ENCODE measurements at places on chromosomes 2 and 18. TPM values are rescaled to one million over a fixed set of nuclear protein-coding genes. Genes with fewer than 3 reads are reported as not detected.

DNA sequence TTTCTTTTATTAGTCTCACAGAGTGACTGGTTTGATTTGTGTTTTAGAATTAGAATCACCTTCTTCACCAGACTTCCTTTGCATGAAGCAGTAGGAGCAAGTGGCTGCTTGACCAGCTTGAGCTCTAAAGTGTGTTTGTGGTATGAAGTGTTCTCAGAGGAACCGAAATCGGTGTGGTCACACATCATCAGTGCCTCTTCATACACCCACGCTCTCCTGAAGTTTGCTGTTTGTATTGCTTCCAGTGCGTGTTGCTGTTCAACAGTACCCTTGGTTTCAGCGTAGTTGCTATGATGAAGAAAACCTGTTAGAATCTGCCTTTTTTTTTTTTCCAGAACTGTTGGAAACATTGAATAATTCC, 77.9 kb downstream of the LIMS1 start:
- no peak for DNase-seq

GRCh38 chr18:36335476-36336279, 38.2 kb downstream of the FHOD3 start:
- DNase-seq, result no peak

GRCh38 chr18:48312066-48312465, 97.1 kb downstream of the ZBTB7C start:
- DNase-seq, result no peak

DNA sequence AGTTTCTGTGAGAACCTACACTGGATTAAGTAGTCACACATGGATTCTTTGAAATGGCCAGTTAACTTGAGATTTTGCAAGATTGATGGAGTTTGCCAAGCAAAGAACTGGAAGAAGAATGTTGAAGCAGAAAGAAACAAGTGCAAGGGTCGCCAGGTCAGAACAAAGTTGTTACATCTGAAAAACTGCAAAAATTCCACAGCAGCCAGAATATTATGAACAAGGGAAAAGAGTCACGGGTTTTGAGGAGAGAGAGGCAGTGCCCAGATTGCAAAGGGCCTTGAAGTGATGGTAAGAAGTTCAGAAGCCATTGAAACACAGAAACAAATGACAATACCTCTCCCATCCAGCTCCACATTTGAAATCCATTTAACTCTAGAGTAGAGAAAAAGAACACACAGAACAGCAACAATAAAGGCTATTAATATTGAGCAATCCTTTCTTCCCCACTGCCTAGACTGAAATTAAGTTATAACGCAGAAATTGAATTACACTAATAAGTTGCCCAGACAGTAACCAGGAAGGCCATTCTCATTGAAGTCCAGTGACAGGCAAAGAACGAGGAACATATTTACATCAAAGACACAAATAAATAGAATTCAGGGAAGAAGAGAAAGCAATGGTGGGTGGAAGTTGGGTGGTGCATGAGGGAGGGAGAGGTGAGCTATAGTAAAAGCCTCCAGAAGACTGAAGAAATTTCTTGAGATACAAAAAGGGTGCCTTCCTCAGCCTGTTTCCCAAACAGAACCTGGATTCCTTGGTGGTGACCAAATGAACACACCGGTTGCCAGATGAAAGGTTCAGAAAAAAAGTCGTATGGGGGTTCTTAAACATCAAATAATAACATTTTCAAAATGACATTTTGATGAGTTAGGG, 80.6 kb downstream of the ARHGAP15 start:
- DNase-seq, result no peak

DNA sequence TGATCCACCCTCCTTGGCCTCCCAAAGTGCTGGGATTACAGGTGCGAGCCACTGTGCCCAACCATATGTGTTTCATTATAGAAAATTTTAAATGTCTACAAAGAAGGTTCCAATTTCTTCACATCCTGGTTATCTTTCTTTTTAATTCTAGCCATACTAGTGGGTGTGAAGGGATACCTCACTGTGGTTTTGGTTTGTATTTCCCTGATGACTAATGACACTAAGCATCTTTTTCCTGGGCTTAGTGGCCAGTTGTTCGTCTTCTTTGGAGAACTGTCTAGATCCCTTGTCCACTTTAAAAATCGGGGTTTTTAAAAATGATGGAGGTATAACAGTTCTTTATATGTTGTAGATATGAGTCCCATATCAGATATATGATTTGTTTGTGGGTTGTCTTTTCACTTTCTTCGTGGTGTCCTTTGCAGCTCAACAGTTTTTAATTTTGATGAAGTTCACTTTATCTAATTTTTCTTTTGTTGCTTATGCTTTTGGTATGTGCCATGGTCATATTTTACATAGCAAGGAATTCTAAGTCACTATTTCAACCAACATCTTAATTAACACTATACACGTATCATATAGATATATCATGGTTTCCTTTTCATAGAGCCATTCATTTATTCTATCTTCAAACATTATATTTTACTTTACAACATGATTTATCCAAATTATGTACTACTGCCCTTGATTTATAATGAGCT, 135.0 kb upstream of the RIOK3 start:
- no peak for DNase-seq

GRCh38 chr2:205675861-205676516, 6.3 kb upstream of the NRP2 start:
- DNase-seq, result no peak

DNA sequence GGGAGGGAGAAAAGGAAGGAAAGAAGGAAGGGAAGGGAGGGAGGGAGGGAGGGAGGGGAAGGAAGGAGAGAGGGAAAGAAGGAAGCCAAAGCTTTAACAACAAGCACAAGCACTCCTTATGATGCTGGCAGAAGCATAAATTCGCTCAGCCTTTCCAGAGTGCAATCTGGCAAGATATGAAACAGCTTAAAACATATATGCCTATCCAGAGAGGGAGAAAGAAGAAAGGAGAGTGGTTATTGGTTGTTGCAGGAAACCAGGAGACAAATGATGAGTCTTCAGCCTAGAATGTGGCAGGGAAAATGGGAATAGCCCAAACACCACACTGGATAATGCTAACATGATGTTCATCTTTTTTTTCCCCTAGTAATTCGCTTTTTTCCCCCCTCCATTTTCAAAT, 64.0 kb downstream of the STPG4 start:
- no peak for DNase-seq

REG3G gene
- total RNA-seq, result not detected

- no peak for DNase-seq
These were observed 26.5 kb upstream of the CREB1 start for GRCh38 chr2:207503234-207503633.

- DNase-seq, result no peak
These were observed 256.5 kb downstream of the CNTNAP5 start for GRCh38 chr2:124281541-124281940.

- no peak for DNase-seq
These were observed 115.8 kb downstream of the PIGN start for GRCh38 chr18:62071071-62071470.

DNA sequence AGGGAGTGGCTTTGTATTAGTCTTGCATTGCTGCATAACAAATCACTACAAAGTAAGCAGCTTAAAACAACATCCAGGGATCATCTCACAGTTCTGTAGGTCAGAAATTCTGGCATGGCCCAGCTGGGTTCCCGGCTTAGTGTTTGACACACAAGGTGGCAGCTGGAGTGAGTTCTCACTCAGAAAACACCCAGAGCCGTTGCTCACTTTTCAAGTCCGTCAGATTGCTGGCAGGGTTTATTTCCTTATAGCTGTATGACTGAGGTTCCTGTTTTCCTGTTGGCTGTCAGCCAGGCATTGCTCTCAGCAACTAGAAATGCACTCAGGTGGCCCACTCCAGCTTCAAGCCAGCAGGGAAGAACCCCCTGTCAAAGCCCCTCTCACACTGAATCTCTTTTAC, 324.1 kb downstream of the CCDC178 start:
- DNase-seq, result no peak

SLC30A3 gene
- not detected for total RNA-seq

- DNase-seq, result no peak
These were observed 11.5 kb downstream of the MAP3K2 start for GRCh38 chr2:127376257-127376656.

ZNF2 gene
- total RNA-seq, result 5.7 TPM

ARMC9 gene
- 41.3 TPM for total RNA-seq

DNA sequence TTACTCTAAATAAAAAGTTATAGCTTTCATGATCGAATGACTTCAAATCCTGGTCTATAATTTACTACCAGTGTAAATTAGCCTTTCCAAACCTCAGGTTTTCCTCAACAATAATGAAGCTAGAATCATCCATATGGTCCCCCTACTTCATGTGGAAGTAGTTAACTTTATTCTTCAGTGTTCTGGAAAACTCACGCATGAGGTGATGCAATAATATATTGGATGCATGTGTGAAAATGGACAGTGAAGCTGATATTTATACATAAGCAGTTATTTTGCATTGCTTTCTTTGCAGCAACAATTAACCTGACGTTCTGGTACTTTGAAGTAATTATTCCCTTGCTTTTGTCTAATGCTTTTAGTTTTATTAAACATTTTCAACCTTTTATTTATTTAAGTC, 18.6 kb upstream of the UNC80 start:
- no peak for DNase-seq

IL36RN gene
- total RNA-seq, result 0.13 TPM

DNA sequence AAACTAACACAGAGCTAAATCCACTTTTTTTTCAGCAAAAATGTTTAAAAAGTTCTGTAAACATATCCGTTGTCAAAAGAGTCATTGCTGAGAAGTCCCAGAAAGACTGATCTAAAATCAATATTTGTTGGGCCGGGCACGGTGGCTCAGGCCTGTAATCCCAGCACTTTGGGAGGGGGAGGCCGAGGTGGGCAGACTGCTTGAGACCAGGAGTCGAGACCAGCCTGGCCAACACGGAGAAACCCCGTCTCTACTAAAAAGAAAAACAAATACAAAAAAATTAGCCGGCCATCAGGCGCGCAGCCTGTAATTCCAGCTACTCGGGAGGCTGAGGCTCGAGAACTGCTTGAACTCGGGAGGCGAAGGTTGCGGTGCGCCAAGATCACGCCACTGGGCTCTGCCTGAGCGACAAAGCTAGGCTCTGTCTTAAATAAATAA, 1.4 kb downstream of the OLA1 start:
- no peak for DNase-seq

SOX11 gene
- 154 TPM for total RNA-seq

RSAD2 gene
- 4.4 TPM for total RNA-seq

GRCh38 chr2:167946441-167946841, 301.0 kb downstream of the STK39 start:
- DNase-seq, result no peak

DNA sequence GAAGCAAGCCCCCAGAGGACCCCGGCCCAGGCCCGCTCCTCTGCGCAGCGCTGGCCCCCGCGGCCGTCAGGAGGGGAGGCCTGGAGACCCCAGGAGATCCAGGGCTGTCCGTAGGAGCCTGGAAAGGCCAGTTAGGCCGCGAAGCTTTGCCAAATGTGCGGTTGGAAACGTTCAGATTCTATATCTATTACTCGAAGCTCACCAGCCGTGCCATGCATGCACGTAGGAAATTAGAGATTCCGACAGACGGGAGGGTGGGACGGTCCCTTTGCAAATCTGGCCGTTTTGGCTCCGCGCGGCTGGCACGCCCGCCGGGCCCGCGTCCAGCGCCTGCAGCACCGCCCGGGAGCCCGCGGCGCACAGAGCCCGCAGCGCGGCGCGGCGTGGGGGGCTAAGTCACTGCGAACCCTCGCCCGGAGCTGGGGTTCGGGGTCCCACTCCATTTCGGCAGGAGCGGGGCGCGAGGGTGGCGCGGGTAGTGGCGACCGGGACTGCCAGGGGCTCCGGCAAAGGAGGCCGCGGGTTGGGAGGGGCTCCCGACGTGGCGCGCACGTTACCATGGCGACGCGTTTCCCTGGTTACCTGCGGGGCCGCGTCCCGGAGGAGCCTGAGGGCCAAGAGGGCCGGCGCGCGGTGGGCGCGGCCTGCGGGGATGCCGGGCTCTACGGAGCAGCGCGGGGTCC, 488.6 kb upstream of the SMIM21 start:
- DNase-seq, result peak; percentile 74

DNA sequence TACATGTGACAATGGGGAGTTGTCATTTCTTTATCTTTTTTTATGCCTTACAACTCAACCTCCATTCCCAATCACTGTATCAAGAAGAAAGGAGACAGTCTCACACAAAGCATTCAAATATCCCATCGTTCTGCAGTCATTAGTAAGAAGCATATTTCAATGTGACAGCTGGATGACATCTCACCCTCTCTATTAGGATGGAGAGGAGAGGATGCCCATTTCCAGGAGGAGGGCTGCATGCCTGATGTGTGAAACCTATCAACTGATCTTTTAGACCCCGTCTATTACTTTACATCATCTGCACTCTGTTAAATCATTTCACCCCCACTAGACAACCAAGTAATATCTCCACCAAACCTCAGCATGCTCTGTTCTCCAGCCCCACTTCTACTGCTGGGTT, 292.7 kb upstream of the CHAC2 start:
- no peak for DNase-seq

MSTN gene
- 0.38 TPM for total RNA-seq

DNA sequence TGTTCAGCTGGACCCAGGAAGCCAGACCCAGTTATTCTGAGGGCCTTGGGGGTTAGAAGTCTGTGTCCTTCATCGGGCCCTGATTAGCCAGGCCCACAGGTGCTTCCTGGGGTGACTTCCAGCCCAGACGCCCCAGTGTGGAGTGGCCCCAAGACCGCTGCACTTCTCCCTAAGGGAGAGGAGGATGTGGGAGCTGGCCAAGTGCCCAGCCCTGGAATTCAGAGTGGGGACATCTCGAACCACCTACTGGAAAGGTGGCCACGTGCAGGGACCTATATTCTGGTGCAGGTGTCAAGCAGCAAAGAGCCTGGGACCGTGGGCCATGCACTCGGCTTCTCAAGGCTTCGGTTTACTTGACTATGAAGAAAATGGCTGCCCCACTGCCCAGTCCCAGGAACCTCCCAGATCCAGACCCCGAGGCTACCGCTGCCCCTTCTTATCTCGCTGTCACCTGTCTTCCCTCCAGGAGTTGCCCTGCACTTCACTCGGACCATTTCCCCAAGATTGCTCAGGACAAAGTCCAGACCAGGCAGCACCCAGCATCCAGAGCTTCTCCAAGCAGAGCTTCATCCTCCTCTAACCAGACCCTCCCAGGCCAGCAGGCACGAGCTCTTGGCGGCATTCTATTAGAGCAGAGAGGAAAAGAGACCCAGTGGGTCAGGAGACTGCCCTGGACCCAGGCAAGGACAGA, 142.8 kb upstream of the ID2 start:
- DNase-seq, result no peak

GRCh38 chr2:120237491-120237902, 14.3 kb upstream of the TMEM185B start:
- DNase-seq, result no peak

DNA sequence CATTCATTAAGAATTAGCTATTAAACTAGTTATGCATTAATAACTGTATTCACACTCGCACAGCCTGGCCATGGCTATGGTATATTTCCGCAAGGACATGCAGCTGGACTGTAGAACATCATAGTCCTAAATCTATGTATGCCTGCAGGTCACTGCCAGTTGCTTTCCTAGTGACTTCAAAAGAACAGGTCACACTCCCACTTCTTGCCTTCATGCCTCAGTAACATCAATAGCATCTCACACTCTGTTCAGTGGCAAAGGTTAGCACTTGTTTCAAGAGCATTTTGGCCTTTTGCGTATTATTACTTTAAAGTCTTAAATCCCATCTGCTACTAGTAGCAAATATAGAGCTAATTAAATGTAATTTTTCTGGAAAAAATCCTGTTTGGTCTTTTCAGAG, 131.4 kb upstream of the DCC start:
- no peak for DNase-seq

GRCh38 chr18:211582-211981, 53.2 kb downstream of the USP14 start:
- no peak for DNase-seq

- no peak for DNase-seq
These were observed 99.1 kb downstream of the TACR1 start for GRCh38 chr2:75100011-75100800.
